ENCODE measurements at places on chromosomes 3 and 15.

GRCh38 chr3:29186131-29186599, 94.7 kb upstream of the RBMS3 start:
- DNase-seq, result no peak

- DNase-seq, result no peak
Measured at GRCh38 chr3:166071-166470, 30.5 kb upstream of the CHL1 start.

GRCh38 chr15:92277776-92278175, 115.9 kb upstream of the ST8SIA2 start:
- DNase-seq, result peak; percentile 28

DNA sequence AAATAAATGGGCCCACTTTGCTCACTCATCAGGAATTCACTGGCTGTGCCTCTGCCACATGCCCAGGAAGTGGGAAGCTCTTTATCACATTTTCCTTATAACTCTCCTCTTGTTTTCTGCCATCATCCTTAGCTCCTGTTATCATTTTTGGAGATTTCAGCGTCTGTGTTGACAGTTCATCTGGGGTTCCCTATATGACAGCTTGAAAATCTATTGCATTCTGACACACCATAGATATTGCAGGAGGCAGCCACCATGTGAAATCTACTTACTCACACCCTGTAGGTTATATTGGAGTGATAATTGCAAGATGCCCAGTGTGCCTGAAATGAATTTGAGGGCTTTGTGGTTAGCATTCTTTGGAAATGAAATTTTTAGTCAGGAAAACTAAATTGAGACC, 132.9 kb downstream of the RYR3 start:
- no peak for DNase-seq

GRCh38 chr15:42273900-42274701, 868 bp upstream of the TMEM87A start:
- DNase-seq, result peak; percentile 6

DNA sequence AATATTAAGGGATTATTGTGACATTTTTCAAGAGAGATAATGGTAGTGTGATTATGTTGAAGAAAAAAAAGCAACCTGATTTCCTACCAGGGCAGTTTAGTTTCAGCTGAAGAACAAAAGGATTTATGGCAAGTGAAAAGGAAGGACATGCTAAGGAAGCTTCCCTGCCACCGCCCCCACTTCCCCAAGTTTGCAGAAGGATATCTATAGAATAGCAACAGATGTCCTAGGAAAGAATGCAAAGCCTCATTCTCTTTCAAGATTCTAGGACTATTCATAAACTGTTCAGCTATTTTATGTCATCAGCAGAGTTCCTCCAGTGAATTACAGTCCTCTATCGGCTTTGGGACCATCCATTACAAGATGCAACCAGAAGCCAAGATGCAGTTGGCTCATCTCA, 160.8 kb downstream of the SATB1 start:
- no peak for DNase-seq

DNA sequence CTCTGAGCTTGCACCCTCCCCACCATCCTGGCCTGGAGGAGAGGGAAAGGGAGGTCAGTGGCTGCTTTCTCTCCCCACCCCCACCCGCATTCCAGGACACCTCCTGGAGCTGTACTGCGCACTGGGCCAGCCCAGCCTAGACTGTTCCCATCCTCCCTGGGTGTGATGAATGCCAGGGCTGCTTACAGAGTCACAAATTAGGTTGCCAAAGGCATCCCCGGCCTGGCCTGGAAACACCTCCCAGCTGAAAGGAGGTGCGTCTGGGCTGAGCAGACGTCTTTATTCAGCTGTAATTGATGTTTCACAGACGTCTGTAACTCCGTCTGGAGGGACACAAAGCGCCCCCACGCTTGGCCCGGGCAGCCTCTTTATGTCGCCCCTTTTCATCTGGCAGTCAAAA, 47.6 kb downstream of the RHCG start:
- DNase-seq, result no peak

DNA sequence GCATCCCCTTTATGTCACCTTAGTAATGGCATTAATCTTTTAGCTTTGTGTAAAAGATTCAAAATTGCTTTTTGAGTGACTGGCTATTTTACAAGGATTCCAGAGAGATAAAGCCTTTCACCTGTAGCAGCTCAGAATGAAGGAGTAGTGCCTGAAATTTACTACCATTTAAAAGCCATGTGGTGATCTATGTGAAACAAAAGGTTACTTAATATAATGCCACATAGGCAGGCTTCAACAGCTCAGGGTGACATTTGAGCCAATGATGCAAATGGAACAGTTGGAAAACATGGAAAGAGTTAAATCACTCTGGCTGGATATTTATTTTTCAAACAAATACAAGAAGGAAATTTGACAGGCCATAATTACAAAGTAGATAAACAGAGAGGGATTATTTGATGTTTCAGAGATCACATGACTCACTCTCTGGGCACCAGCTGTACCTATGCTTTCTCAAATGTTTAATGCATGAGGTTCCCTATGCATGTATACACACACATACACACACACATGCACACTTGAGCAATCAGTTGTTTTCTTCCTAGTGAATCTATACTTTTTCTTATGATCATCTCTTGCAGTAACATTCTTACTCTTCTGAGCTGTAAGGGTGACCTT, 171.5 kb downstream of the ZMAT3 start:
- no peak for DNase-seq

DNA sequence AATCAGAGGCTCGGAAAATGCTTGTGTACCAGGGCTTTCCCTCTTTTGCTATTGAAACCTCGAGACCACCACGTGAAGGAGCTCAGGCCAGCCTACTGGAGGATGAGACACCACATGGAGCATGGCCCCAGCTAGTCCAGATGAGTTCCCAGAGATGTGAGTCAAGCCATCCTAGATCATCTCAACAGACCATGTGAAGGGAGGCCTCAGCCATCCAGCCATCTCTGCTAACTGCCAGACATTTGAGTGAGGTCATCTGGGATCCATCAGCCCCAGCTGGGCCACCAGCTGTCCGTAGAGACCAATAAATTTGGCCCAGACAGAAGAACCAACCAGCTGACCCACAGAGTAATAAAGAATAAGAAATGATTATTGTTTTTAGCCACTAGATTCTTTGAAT, 62.8 kb upstream of the PROK2 start:
- DNase-seq, result no peak

- peak; percentile 31 for DNase-seq
Measured at GRCh38 chr3:135456108-135456790, 509.3 kb upstream of the PPP2R3A start.

DNA sequence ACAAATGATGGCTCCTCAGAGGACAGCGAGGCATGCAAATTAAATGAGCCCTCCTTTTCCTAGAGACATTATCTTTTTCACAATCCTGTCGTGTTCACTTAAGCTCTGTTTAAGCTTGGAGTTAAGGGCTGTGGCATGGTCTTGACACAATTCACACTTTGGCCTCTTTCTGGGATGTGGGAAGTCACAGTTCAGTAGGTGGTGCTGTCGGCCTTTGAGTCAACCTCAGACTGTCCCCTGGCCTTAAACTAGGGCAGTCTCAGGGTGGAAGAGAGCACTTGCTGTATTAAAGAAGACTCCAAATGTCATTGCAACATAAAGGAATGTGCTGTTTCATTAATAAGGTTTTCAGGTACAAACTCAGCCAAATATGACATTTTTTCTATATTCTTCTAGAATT, 351.0 kb downstream of the MCTP2 start:
- peak; percentile 62 for DNase-seq

- no peak for DNase-seq
Measured at GRCh38 chr3:160945336-160945735, 159.8 kb downstream of the B3GALNT1 start.

DNA sequence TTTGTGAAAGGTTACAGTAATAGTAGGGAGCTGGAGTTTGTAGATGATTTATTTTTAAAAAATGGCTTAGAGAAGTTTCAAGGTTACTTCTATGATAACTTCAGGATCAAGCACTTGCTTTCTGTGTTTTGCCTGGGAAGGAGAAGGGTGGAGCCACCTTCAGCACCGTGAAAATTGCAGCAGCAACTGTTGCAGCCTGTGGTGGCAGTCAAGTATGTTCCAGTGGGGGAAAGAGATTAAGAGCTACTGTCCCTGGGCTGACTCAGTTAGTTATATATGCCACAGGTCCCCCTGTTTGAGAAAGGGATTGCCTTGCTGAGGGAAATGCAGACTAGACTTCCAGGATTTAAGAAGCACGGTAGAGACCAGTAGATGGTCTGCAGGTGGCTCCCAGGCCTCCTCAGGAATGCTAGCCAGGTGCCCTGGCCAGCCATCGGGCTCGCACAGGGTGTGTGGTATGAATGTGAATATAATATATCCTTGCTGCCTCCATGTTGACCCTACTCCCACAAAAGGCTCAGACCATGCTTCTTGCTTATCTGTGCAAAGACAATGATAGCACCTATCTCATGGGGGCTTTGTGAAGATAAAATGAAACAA, 389.5 kb downstream of the CACNA2D3 start:
- DNase-seq, result no peak

DNA sequence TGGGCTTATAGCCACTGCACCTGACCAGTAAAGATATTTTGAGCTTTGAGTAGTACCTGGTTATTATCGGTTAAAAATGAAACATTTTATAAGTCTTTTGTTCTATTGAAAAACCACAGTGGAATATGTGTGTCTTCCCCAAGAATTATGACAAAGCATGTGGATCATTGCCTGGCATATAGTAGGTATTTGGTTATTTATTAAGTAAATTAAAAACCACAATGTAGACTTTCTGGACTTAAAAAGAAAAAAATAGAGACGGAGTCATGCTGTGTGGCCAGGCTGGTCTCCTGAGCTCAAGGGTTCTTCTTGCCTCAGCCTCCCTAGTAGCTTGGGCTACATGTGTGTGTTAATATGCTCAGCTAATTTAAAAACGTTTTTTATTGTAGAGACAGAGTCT, 43.5 kb downstream of the UBE2E2 start:
- no peak for DNase-seq

- DNase-seq, result no peak
Measured at GRCh38 chr3:45547764-45548680, 46.5 kb upstream of the LIMD1 start.

GRCh38 chr15:44394062-44394461, 33.4 kb upstream of the CTDSPL2 start:
- no peak for DNase-seq

DNA sequence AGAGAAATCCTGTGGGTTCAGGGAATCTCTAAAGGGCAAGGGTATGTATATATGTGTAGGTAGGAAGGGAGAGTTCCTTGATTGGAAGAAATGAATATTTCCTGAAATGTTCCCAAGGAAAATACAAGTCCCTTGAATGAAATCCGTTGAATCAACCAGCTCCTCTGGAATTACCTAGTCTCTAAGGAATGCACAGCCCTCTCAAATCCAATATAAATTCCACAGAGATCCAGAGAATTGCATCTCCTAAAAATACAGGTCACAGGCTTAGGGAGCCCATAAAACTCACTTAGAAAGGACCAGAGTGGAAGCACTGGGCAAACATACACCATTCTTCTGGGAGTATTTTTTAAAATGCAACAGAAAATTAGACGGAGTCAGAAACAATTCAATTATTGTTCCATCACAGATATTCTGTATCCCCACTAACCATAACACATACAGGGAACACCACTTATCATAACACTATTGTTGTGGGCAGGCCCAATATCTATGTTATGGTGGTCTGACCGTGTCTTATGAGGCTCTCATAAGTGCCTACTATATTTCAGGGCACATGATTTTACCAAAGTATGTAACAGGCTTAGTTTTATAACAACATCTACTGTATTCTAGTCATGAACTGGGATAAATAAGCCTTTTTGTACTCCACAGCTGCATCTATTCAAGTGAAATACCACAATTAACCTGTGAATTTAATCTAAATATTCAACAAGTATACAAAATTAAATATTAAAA, 43.7 kb downstream of the IGSF11 start:
- DNase-seq, result no peak

DNA sequence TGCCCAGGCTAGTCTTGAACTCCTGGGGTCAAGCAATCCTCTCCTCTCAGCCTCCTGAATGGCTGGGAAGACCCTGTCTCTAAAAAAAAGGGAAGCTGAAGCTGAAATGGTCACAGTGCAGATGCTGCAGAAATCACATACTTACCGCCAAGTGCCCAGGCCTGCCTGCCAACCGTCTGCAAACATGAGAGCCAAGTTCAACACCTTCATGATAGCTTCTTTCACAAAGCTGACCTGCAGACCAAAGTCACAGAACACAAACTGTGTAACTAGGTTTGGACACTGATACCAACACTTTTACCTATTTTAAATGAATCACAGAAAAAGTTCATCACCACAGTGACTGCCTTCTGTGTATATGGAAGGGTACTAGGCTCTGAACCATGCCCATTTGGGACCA, 22.8 kb upstream of the CYFIP1 start:
- DNase-seq, result no peak

- no peak for DNase-seq
Measured at GRCh38 chr3:60017631-60018030, 967.8 kb upstream of the CFAP20DC start.

DNA sequence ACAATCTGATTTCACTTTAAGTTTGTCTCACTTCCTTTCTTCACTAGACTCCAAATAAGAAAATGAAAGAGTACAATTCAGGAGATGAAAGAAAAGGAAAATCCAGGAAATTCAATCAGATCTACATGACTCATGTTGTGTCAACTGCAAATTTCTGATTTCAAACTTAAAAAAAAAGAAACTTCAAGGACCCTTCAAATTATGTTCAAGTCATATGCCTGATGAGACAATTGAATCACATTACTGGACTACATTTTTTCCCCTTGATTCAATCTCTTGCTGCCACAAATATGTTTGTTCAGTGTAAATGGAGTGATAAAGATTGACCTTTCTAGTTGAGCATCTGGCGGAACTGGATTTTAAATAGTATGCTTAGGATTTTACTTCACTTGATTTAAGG, 37.4 kb downstream of the FRMD5 start:
- no peak for DNase-seq

- DNase-seq, result no peak
Measured at GRCh38 chr15:88016406-88016805, 240.1 kb downstream of the NTRK3 start.

DNA sequence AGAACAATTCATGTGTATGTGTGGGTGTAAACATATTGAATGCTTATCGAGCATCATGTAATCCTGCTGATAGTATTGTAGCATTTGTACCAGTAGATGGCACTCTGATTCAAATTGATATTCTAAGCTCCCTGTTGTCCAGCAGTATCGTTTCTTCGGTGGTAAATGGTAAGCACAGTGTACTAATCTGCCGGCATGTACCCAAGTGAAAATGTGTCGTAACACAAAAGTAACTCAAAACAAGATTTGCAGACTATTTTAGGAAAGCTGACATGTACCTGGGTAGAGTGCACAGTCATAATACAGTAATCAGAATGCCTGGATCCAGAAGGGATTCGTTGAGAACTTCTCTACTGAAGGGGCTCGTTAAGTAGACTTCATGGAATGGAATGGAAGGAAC, 31.7 kb upstream of the MNS1 start:
- peak; percentile 13 for DNase-seq

GRCh38 chr3:150408221-150409124, at the start of gene TSC22D2:
TSS of gene TSC22D2 (plus strand) at chr3:150408298. CDS start at chr3:150409351, 1,053 bp downstream.
- DNase-seq, result peak; percentile 98
